ENCODE measurements at places on chromosomes 11 and 22. TPM values are rescaled to one million over a fixed set of nuclear protein-coding genes. Genes with fewer than 3 reads are reported as not detected.

Gene PTGDR2
- 0.32 TPM for total RNA-seq

Gene TRMU
- 86.4 TPM for total RNA-seq

Gene GLB1L2
- 15.4 TPM for total RNA-seq

Gene MRGPRX4
- not detected for total RNA-seq

Gene HORMAD2
- not detected for total RNA-seq

DNA sequence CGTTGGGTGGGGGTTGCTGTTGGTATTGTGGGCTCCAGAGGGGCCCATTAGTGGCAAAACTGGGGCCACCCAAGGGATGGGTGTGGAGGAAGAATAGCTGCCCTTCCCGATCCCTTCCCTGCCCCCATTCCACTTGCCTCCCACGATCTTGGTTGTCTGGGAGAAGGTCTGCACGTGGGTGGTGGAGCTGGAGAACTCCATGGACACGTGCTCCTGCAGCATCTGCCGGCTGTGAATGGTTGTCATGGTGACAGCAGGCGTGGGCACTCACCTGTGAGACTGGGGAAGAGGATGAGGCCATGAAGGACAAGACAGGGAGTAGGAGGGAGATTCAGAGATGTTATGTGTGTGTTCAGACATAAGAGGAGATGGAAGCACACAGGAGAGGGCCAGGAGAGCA is 2.0 kb downstream of the IGSF22 start:
- no peak overlapping the region for H3K27ac ChIP-seq
- peaks cover 17% of the 10 kb centered on the region for H3K27me3 ChIP-seq
- no peaks in the 10 kb centered on the region for H3K36me3 ChIP-seq
- H3K4me3 ChIP-seq = no peak overlapping the region
- DNase-seq = no peak

GRCh38 chr22:45881524-45881875 is 95.5 kb downstream of the WNT7B start:
- no peak for DNase-seq
- H3K36me3 ChIP-seq = no peaks in the 10 kb centered on the region
- H3K27ac ChIP-seq = no peak overlapping the region
- no peak overlapping the region for H3K4me3 ChIP-seq
- peaks cover 4% of the 10 kb centered on the region for H3K27me3 ChIP-seq

DNA sequence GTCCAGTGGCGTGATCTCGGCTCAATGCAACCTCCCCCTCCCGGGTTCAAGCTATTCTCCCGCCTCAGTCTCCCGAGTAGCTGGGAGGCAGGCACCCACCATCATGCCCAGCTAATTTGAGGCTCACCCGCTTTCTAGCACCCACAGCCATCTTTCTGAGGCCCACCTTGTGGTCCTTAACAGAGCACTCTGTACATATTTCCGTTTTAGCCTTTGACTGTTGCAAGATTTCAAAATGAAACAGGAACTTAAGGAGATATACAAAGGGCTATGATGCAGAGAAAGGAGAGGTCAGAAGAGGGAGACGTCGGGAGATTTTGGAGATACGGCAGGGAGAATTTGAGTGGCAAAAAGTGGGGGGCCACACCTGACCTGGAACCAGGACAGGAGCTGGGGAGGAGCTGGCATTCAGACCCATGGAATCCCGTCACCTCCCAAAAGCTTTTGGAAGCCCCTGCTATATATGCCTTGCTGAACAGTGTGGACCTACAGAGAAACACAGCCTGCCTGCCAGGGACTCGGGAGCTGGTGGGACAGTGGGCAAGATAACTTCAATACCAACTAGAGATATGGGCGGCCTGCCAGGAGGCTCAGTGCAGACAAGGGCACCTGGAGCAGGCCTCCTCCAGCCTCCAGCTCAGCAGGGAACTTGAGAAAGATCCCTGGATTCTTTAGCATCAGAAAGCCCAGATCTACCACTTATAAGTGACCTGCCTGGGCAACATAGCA is 8.0 kb upstream of the CLCF1 start:
- H3K36me3 ChIP-seq = no peaks in the 10 kb centered on the region
- H3K27me3 ChIP-seq = peaks cover 32% of the 10 kb centered on the region
- no peak for DNase-seq
- H3K4me3 ChIP-seq = no peak overlapping the region
- H3K27ac ChIP-seq = no peak overlapping the region

GRCh38 chr11:58507355-58507754 is 550 bp downstream of the OR5B21 start:
- H3K4me1 ChIP-seq = no peaks in the 10 kb centered on the region
- H3K36me3 ChIP-seq = no peaks in the 10 kb centered on the region
- H3K27ac ChIP-seq = no peak overlapping the region
- H3K27me3 ChIP-seq = peaks cover 37% of the 10 kb centered on the region
- no peak overlapping the region for H3K4me3 ChIP-seq
- DNase-seq = no peak

GRCh38 chr11:61019832-61020405 is 48.4 kb downstream of the CD6 start:
- DNase-seq = no peak
- peak overlapping the region; percentile 32 for H3K4me3 ChIP-seq
- H3K36me3 ChIP-seq = no peaks in the 10 kb centered on the region
- H3K4me1 ChIP-seq = peaks cover 29% of the 10 kb centered on the region

- H3K27me3 ChIP-seq = peaks cover 10% of the 10 kb centered on the region
- no peaks in the 10 kb centered on the region for H3K4me1 ChIP-seq
- no peak overlapping the region for H3K4me3 ChIP-seq
Measured at GRCh38 chr11:61893981-61894380, 2.6 kb upstream of the FADS3 start.

All from neural crest cell (in vitro differentiated cells).